AG10803 (cell line): ENCODE measurements at places on chromosomes 3 and 15.
A peak's percentile ranks its signal among the peaks of the same experiment; 100 is the strongest.

- DNase-seq, result peak; percentile 30
Measured at GRCh38 chr3:53800041-53800906, 45.9 kb downstream of the CHDH start.

- no peak for DNase-seq
Measured at GRCh38 chr3:15345066-15345607, 12.8 kb upstream of the SH3BP5 start.

DNA sequence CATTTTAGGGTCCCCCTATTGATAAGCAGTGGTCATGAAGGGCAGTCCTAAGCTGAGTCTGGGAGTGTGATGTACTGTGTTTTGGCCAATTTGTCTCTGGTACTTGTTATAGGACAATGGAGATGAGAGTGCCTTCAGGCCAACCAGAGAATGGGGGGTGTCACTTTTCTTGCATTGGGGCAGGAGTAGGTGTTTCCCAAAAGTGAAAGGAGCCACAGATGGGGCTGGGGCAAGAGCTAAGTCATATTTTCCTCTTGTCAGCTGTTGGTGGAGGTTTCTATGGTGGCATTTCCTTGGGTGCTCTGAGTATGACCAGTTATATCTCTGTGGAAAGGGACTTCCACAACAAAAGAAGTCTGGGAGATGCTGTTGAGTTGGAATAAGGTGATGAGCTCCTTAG lies 24.7 kb upstream of the BSN start:
- no peak for DNase-seq

- DNase-seq, result no peak
Measured at GRCh38 chr3:126082362-126083137, 1.4 kb downstream of the SLC41A3 start.

- peak; percentile 79 for DNase-seq
Measured at GRCh38 chr15:49247556-49248110, 77.6 kb downstream of the GALK2 start.

- DNase-seq, result no peak
Measured at GRCh38 chr15:72873379-72874233, 90.0 kb upstream of the ADPGK start.

GRCh38 chr15:87487484-87487883 lies 769.1 kb downstream of the NTRK3 start:
- DNase-seq, result no peak

DNA sequence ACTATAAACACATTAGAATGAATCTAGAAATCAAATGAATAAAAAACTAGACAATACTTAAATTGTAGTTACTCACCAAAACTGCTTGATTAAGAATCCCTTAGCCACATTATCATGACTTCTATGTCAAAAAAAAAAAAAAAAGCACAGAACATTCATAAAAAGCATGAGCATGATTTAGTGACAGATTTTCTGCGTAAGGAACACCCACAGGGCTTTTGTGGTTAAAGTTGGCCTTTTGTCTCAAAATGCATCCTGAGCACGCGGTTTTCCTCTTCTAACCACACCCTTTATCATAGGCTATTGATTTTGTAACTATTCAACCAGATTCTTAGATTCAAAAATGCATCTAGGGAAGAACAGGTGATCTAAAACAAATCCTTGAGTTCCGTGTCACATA lies 334.0 kb upstream of the NR2F2 start:
- DNase-seq, result no peak

DNA sequence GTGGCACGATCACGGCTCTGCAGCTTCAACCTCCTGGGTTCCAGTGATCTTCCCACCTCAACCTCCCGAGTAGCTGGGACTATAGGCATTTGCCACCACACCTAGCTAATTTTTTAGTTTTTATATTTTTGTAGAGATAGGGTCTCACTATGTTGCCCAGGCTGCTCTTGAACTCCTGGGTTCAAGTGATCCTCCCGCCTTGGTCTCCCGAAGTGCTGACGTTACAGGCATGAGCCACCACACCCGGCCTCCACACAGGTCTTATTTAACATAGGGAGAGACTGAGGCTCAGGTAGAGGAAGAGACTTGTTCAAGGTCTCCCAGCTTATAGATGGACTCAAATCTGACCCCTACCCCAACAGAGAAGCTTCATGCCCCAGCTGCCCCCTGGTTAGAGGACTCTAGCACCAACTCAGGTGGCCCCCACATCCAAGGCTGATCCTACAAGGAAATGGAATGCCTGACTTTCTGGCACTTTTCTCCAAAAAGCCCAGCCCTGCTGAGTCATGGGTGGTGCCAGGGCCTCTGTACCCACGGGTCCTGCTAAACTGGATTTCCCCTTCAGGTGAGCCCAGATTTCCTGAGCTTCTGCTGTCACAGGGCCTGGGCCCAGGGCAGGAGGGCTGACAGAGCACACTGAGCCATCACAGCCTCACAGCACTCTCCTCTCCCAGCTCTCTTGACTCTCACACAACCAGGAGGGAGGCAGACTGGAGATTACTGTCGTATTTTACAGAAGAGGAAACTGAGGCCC lies 5.6 kb downstream of the TMEM40 start:
- DNase-seq, result no peak

DNA sequence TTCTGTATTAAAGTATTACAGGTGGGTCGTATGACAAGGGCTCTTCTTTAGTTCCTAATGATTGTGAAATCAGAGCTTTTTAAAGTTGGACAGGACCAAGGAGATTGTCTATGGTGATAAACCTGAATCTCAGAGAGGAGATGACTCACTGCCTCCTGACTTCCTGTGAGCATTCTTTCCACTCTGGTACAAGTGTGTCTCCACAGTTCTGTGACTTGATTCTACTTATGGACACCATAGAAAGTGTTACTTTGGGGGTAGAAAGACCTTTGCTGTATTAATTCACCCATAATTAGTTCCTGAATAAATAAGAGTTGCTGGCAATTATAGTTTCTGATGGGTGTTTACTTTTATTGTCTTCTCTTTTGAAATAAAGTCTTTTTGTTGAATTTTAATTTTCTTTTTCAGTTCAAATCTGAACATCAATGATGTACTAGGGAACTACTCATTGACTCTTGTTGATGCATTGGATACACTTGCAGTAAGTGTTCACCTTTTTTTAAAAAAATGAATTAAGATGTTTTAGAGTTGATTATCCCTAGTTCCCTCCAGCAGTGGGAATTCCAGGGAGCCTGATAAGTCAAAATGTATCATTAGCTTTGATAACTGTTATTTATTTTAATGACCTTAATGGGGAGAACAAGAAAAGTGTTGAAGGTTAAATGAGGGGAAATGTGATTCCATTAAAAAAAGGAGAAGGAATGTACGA lies 7.4 kb downstream of the EDEM1 start:
- DNase-seq, result peak; percentile 77

- no peak for DNase-seq
Measured at GRCh38 chr3:69715204-69715603, 24.1 kb upstream of the MITF start.

- no peak for DNase-seq
Measured at GRCh38 chr15:28921336-28921735, 35.6 kb downstream of the APBA2 start.

- DNase-seq, result no peak
Measured at GRCh38 chr3:123096126-123096525, 29.3 kb downstream of the PDIA5 start.

GRCh38 chr3:161557445-161558150 lies 61.0 kb downstream of the OTOL1 start:
- no peak for DNase-seq

DNA sequence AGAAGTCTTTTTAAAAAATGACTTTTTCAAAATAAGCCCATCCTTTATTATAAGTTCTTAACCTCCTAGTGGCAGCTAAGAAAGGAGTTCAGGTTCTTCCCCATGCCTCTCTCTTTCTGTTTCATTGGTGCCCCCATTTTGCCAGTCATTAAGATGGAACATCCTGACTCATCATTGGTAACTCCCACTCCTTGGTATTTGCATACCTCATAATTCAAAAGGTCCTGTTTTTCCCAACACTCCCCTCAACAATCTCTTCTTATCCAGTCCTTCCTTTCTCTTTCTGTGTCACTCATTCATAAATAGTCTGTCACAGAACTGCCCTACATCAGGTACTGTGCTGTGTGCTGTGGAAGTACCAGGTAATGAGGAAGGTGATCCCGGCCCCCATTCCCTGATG lies 394.0 kb downstream of the FOXP1 start:
- no peak for DNase-seq

DNA sequence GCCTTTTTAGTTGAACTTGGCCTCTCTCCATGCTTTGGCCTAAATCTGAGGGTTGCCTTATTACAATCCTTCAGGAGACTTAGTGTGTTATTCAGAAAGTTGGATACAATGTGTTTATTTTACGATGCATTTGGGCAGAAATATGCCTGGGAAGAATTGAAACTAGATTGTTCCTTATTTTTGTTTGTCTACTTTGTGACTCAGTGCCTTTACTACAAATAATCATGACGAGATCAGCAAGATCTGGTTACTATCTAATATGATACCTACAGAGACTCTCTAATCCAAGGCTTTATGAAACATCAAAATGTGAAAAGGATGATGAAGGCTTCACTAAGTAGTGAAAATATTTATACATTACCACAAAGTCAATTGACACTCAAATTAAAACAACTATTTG lies 82.2 kb downstream of the RBMS3 start:
- DNase-seq, result no peak

DNA sequence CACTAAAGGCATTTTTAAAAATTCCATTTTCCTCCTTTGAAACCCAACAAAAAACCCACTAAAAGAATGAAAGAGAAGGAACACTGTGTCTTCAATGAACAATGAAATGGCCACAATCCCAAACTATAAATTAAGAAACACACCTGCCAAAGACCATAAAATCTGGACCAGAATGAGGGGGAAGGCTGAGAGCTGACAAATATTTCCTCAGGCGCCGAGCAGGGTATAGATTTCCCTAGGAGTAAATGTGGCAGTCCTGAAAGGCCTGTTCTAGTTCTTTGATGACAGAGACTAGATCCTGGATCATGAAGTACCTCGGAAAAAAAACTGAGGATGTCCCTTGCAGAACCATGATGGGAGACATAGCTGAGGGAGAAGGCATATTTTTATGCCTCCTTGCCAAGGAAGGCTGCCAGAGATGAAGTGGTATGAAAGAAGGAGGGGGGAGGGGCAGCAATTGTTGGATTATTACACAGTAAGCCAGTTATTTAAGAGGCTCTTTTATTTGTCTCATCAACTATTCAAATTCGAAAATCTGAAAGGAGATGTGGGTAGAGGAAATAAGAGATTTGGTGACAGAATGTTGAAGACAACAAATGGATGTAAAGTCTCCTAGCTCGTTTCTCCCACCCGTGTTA lies 275.3 kb upstream of the GOLGA6L4 start:
- no peak for DNase-seq

DNA sequence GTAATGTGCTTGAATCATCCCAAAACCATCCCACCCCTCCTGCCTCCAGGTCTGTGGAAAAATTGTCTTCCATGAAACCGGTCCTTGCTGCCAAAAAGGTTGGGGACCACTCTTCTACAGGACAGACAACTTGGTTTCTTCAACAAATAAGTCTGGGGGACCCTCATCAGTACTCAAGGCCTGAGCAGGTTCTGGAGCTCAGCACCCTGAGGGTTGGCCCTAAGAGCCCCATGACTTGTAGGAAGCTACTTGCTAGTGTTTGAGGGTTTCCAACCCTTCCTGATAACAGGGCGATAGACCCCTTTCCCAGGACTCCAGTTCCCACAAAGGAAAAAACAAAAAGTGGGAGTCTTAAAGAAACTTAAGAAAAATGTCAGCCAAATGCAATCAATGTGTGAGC lies 52.9 kb upstream of the SLCO2A1 start:
- DNase-seq, result no peak

DNA sequence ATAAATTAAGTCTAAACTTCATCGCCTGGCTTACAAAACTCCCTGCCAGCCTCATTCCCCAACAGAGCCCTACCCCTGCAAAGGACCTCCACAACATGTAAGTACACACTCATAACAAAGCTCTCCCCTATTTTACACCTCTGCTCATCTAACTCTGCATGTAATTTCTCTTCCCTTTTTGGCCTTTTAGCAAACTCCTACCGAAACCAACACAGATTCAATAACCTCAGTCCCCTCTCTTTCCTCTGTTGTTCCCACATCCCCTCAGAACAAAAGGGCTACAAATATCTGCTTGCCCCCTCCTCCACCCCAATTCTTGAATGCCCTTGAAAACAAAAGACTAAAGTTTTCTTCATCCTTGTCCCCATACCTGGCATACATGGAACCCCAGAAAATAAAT lies 662 bp downstream of the UBL7 start:
- DNase-seq, result no peak

- no peak for DNase-seq
Measured at GRCh38 chr3:76986876-76987474, 52.9 kb upstream of the ROBO2 start.

GRCh38 chr15:88498996-88499395 lies 31.5 kb downstream of the MRPS11 start:
- no peak for DNase-seq

GRCh38 chr3:161500068-161500796 lies 3.6 kb downstream of the OTOL1 start:
- no peak for DNase-seq

DNA sequence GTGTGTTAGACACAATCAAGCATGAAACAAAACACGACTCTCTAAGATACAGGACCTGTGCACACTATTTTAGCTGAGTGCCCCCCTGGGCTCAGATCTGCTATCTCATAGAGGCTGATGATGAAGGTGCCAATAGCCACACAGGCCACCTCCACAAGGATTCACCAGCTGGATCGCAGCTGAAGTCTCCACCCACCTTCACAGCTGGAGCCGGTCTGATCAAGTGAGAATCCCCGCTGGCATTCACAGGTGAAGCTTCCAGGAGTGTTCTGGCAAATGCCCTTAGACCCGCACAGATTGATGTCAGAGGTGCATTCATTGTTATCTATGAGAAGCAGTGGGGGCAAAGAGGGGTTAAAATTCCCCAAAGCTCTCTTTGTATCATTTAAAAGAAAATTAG lies 90.1 kb downstream of the DUT start:
- DNase-seq, result no peak

DNA sequence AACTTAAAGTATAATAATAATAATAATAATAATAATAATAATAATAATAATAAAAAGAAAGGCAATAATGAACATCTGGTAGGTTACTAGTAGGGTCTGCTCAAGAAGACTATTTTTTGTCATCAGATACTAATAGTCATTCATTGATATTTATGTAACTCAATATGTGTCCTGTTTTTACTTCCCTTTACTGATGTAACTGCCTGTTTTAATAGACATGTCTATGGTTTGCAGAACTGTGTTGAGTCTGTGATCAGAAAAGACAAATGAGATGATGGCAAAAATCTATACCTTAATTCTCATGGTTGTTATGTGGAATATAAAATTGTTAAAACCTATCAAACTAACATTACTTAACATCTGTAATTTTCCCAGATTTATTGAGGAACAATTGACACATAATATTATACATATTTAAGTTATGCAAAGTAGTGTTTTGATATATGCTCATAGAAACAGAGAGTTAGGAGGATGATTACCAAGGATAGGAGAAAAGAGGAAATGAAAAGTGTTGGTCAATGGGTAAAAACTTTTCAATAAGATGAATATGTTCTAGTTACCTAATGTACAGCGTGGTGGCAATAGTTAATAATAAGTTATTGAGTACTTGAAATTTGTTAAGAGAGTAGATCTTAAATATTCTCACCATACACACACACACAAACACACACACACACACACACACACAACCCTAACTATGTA lies 699.4 kb downstream of the ZPLD1 start:
- DNase-seq, result no peak
